Stimulated activated CD4-positive, alpha-beta T cell treated with anti-CD3 and anti-CD28 coated beads, Interleukin-4, amount 100 ng/mL, for 4 hours (primary cell): ENCODE measurements at places on chromosomes 13 and 19.

- DNase-seq = peak; percentile 40
Observed at GRCh38 chr13:76991432-76991795, 467 bp upstream of the CLN5 start.

GRCh38 chr19:40594255-40594654 lies 6.9 kb upstream of the LTBP4 start:
- no peak for DNase-seq

GRCh38 chr19:2764945-2765344 lies 18.1 kb downstream of the SGTA start:
- no peak for DNase-seq

DNA sequence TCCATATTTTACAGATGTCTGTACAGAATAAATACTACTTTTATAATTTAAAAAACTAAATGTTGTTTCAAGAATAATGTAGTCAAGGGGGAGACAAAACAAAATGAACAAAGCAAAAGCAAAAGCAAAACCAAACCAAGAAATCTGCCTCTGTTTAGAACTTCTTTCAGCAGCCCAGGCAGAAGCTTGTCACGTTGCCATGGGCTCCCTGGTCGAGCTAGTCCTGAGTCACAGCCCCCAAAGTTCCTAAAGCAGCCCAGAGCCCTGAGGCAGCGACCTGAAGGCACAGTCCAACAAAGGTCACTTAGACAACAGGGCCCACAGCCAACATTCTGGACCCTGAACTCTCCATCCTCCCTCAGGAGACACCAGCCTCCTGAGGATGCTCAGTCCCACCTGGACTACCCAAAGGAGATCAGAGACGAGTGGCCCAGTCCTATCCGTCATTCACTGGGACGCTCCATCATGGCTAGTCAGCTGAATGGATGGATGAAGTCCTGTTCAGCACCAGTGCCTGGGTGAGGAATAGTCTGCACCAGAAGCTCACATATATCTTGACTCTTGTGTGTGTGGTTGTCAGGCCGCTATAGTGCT lies 41.7 kb downstream of the SIAH3 start:
- DNase-seq = no peak

- no peak for DNase-seq
Observed at GRCh38 chr13:31853643-31854326, 114.5 kb downstream of the RXFP2 start.

GRCh38 chr13:113090415-113090770 lies 15.2 kb upstream of the F7 start:
- DNase-seq = no peak

DNA sequence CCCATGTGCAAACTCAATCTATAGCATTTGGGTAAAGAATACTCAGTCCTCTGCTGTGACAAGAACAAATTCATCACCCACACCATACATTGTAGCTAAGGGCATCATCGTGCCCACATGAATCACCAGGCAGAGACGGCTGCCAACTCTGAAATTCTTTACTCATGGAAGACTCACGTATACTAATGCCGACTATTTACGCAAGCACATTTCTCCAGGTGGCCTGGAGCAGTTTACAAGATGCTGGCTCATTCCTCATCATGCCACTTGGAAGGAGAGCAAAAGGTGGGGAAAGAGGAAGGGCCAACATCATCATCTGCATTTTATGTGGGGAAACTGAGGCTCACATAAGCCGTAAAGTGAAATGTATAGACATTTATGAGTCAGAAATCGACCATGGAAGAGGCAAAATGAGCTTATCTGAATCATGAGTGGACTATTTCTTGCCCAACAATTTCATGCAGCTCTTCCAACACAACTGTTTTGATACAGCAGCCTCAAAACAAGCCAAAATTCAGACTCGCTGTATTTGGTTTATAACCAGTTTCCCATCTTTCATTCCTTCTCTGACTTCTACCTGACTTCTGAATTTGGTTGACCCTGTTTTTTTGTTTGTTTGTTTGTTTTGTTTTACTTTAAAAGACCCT lies 213.9 kb upstream of the SERP2 start:
- DNase-seq = no peak

DNA sequence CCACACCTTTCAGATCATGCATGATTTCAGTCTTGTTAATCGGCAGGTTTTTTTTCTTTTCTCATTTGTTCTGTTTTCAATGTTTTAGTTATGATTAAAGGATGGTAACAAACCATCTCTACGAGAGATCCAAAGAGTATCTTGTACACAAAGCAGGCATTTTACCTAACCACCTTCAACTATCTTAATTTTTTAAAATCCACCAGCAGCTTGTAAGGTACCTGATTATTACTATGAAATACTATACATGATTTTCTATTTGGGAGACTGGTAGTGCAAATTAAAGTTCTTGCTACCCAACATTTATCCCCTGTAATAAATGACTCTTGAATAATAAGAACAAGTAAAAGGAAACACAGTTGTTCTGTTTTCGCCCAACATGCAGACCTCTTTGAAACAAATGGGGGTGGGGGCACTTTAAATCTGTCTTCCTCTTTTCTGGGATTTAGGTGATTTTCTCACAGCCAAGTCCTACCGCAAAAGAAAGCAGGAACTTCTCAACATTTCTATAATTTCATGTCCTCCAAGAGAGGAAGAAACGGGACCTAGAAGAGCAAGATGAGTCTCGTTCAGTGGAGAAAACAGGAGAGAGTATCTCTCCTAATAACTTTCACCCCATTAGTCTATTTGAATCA lies 3.6 kb downstream of the POU4F1 start:
- DNase-seq = no peak

GRCh38 chr19:54106716-54107115 lies 4.1 kb downstream of the NDUFA3 start:
- DNase-seq = no peak

- no peak for DNase-seq
Observed at GRCh38 chr13:111559612-111560403, 239.4 kb downstream of the TEX29 start.

- DNase-seq = no peak
Observed at GRCh38 chr13:39417643-39418042, 185.3 kb downstream of the LHFPL6 start.

DNA sequence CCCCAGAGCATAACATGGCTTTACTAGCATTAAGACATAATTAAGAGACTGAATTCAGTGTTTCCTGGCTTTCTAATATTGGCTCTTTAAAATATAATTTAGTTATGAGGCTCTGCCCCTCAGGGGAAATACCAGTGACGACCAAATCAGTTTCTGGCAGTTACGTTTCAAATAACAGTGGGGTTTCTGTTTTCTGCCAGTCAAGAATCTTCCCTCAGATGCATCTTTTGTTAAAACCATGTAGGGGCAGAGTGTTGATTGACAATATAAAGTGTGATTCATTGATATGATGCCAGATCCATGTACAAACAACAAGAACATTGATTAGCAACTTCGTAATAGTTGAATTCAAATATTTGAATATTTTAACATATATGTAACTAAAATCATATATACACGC lies 1169.7 kb downstream of the DIAPH3 start:
- DNase-seq = no peak

DNA sequence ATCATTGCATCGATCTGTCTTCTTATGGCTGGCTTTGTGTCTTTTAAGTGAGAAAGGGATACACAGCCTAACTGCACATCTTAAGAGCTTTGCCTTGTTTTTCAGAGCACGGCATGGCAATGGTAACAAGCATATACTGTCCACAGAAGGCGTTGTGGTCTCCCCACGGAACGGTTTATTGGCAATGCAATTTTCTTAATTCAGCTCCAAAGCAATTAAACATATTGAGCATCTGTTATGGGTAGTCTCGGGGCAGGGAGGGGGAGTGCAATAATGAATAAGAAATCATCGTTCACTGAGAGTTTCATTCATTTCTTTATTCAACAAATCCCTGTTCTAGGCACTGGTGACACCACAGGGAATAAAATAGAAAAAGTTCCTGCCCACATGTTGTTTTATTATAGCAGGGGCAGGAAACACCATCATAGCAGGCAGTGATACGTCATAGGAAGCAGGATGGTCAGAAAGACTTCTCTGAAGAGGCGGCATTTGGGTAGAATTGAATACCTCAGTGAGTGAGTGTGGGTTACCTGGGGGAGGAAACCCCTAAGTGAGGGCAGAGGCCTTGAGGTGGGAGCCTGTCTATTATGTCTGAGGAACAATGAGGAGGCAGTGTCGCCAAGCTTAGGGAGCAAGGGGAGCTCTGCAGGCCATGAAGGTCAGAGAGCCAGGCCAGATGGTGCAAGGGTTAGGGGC lies 185.7 kb upstream of the KL start:
- no peak for DNase-seq

- DNase-seq = no peak
Observed at GRCh38 chr13:92804926-92805325, 421.7 kb upstream of the GPC6 start.

GRCh38 chr13:28528388-28528787 lies 33.5 kb upstream of the FLT1 start:
- DNase-seq = no peak
